ENCODE measurements at places on chromosomes 7 and 10. TPM values are rescaled to one million over a fixed set of nuclear protein-coding genes. Genes with fewer than 3 reads are reported as not detected.

CPA4 gene
- total RNA-seq, result 2.3 TPM

SNX8 gene
- 25.9 TPM for total RNA-seq

ANKRD30A gene
- 0.09 TPM for total RNA-seq

SKIDA1 gene
- 3.1 TPM for total RNA-seq

IDI2 gene
- not detected for total RNA-seq

FAM237B gene
- not detected for total RNA-seq

GIMAP1 gene
- total RNA-seq, result 8.5 TPM

All from sciatic nerve (tissue), 2 donors.